ENCODE measurements at places on chromosomes 13 and 19. TPM values are rescaled to one million over a fixed set of nuclear protein-coding genes. Genes with fewer than 3 reads are reported as not detected.

Gene POSTN
- 0.08 TPM for total RNA-seq

Gene IGFL3
- total RNA-seq = not detected

Gene CEACAM21
- not detected for total RNA-seq

Gene SIGLEC12
- total RNA-seq = not detected

Gene CCL25
- total RNA-seq = not detected
